Right renal pelvis (tissue), 4 donors: ENCODE measurements at places on chromosomes 12 and 14.

DNA sequence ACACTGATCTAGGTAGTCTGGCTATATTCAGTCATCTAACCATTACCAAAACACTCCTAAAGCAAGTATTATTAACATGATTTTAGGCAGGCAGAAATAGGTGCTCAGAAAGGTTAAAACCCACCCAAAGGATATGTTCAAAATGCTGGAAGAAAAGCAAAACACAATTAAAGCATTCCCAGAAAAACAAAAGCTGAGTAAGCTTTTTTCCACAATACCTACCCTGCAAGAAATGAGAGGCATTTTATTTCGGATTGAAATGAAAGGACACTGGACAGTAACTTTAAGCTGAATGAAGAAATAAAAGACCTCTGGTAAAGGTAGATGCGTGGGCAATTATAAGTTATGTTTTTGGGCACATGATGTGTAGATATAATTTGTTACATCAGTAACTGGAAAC, 8.2 kb downstream of the SERPINA6 start:
- no peak for DNase-seq

DNA sequence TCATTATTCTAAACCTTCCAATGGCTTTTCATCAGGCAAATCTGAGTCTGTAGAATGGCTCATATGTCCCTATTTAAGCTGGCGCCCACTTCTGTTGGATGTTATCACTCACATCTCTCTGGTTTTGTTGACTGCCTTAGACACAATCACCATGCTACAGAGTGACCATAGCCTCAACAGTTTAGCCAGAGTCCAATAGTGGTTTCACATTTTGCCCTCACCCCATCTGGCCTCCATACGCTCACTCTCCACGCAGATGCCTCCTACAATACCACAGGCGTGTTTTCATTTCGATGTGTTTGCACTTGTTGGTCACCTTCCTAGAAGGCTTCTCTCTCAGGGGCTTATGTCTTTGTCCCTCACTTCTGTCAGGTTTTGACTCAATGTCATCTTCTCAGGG, 3.4 kb downstream of the KLRB1 start:
- no peak for DNase-seq

- no peak for DNase-seq
Observed at GRCh38 chr14:47822326-47822725, 146.9 kb upstream of the MDGA2 start.

DNA sequence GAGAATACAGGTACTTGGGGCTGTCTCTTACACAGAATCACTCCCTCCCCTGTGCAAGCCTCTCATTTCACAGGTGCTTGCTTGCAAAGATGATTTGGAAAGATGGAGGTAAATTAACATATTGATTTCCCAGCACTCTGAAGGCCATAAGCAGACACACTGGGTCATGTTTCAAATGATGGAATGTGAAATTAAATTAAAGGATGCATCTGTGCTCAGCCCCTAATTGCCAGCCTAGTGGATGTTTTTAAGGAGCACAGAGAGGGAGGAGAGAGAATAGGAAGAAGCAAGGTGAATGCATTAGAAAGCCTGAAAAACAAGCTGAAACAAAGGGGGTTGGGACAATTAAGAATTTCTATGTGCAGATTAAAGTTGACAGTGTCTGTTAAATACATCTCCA, 96.1 kb upstream of the GRIP1 start:
- DNase-seq = no peak

DNA sequence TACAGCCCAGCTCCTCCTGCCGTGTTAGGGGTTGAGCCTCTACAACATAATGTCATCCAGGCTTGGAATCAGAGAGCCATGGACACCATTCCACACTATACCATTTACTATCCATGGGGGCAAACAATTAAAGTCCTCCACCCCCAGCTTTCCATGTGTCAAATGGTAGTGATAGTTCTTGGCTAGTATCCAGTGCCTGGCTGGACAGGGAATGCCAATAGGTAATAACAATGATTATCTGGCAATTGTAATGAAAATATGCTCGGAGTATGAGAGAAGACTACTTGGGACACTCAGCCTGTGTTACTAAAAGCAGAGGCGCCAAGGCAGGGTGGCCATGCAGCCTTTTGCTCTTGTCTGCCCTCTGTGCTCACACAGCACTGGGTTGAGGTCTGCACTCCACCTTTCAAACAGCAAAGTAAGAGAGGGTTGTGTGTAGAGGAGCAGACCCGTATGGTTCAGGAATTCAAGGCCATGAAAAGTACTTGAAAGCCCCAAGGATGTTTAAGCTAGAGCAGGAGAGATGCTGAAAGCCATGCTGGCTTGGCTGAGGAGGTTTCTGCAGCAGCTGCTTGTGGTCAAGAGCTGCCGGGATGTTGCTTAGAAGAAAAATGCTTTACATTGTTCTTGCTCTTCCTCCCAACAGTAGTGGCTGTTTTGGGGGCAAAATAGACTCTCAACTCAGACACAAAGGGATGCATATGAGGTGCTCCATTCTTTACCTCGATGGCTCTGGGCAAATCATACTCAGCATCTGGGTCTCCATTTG, 10.6 kb downstream of the SERPINA3 start:
- no peak for DNase-seq

DNA sequence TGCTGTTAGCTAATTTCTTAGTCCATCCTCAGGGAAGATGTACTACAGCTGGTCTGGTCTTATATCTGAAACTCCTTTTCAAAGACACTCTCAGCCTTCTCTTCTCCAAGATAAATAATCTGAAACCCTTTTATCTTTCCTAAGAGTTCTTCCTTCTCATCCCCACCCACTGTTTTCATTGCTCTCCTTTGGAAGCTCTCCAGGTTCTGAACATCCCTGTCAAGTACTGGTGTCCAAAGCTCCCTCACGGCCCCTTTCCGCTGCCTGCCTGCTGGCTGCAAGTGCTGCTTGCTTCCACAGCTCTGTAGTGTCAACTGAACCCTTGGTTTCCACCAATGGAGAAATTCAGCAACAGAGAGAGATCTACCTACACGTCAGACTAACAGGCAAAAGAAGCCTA, 6.6 kb upstream of the SLC6A13 start:
- no peak for DNase-seq

DNA sequence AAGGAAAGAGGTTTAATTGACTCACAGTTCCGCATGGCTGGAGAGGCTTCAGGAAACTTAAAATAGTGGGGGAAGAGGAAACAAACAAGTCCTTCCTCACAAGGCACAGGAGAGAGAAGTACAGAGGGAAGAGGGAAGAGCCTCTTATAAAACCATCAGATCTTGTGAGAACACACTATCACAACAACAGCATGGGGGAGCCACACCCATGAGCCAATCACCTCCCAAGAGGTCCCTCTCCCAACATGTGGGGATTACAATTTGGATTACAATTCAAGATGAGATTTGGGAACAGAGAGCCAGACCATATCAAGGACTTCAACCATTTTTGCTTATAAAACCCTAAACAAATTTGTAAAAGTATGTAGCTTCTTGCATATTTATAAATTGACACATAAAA, 45.8 kb downstream of the SLCO1C1 start:
- DNase-seq = no peak

GRCh38 chr12:96225994-96226399, 31.8 kb downstream of the ELK3 start:
- no peak for DNase-seq

- DNase-seq = no peak
Observed at GRCh38 chr14:40985584-40985983, 621.1 kb upstream of the LRFN5 start.

GRCh38 chr12:111178181-111179081, 190.5 kb downstream of the PHETA1 start:
- no peak for DNase-seq

DNA sequence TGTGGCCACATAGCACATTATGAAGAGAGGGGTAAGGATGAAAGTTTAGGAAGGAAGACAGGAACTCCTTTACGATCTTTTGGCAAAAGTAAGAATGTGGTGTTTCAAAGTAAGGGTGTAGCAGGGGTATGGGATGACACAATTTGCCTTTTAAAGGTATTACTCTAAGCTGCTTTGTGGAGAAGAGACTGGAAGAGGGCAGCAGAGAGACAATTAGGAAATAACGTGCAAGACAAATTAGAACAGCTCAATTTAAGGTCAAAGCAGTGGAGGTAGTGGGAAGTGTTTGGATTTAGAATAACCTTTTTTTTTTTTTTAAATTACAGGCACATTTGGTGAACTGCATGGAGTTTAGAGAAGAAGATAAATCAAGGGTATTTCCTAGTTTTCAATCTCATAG, 342.6 kb downstream of the NOVA1 start:
- peak; percentile 4 for DNase-seq

GRCh38 chr12:100789146-100789545, 5.4 kb upstream of the ANO4 start:
- no peak for DNase-seq

- no peak for DNase-seq
Observed at GRCh38 chr14:19743256-19743655, at the start of gene OR4Q3. OR4Q3 (plus strand) TSS chr14:19743571.

GRCh38 chr14:38500125-38500524, 244.2 kb upstream of the CLEC14A start:
- DNase-seq = no peak

- no peak for DNase-seq
Observed at GRCh38 chr14:69043596-69044260, 64.6 kb upstream of the ACTN1 start.

- no peak for DNase-seq
Observed at GRCh38 chr14:31323419-31323818, 96.9 kb downstream of the HEATR5A start.

- DNase-seq = no peak
Observed at GRCh38 chr12:5806371-5807089, 138.5 kb downstream of the ANO2 start.

DNA sequence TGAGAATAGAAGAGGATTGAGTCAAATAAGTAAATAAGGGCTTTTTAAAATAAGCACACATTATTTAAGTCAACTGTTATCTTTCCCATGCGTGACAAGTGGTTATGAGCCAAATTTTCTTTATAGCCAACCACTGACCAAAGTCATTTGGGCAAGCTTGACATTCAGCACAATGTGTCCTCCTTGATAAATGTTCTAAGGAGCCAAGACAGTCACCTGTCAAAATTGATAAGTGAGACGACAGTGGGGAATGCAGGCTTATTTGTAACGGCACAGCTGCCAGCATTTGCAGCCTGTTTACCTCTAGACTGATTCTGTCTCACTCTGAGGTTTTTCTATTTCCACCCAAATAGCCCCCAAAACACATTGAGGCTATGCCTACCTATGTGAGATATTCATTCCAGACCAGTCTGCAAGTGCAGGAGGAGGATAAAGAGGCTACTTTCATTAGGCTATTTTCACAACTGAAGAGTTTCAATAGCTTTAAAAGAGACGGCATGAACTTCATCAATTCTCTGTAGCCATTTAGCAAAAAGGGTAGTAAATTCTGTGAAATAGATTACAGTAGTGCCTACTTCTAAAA, 339.5 kb downstream of the PDZRN4 start:
- no peak for DNase-seq

- DNase-seq = no peak
Observed at GRCh38 chr14:45838597-45838996, 585.6 kb upstream of the MIS18BP1 start.

GRCh38 chr14:67863223-67863622, 43.6 kb downstream of the RAD51B start:
- no peak for DNase-seq

DNA sequence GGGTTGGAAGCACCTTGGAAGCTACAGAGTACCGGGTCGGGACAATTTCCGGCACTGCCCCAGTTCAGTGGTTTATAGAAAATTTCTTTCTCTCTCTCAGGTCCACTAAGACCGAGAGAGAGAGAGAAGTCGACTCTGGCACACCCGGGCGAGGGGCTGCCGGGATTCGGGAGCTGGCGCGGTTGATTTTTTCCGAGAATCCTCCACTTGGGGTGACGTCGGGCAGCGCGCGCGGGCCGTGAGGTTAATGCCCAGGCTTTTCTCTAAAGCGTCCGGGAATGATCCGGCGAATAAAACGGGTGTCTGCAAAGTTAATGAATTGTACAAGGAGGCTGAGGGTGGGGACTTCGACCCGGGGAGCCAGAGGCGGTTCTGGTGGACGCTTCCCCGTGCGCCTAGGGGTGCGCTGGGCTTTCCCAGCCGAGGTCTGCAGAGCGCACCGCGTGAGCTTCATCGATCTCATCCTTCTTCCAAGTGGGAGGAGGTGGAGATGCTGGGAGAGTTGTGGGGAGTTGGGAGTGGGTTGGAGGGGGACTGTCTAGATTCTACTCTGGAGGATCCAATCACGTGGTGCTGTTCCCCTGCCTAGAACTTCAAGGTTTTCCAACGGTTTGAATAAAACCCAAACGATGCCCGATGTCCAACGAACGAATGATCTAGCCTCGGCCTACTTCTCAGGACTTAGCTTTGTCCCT, 51.9 kb upstream of the TBX3 start:
- no peak for DNase-seq

DNA sequence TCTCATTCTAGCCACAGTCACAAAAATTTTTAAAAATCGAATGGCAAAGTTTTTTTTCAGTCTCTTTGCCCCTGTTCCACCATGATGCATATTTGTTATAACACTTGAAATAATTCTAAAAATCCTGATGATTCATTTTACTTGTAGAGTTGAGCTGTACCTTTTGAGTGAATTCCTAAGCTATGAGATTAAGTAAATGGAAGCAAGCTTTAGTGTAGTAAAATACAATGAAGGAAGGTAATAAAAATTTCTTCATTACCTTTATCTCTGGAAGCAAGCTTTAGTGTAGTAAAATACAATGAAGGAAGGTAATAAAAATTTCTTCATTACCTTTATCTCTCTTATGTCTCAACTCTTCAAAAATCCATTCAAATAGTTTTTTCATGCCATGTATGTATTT, 46.1 kb downstream of the TMTC3 start:
- DNase-seq = no peak

- no peak for DNase-seq
Observed at GRCh38 chr12:57211791-57212700, 4.5 kb upstream of the NXPH4 start.

DNA sequence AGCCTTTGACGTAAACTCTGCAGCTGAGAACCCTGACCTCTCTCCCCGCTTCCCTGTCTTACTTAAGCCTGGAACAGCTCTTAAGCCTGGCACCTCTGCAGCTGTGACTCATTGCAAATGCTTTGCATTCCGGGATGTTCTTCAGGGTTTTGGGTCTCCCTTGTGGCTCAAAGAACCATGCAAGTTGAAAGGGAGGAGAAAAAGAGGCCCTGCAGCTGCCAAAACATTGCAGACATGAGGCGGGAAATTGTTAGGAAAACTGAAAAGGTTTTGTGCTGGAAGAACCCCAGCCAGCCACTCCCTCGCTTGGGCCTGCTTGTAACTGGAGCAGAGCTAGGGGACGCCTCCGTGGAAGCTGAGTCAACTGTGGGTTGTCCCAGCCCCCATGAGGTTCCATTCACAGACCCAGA, 60.2 kb upstream of the FERMT2 start:
- DNase-seq = no peak

DNA sequence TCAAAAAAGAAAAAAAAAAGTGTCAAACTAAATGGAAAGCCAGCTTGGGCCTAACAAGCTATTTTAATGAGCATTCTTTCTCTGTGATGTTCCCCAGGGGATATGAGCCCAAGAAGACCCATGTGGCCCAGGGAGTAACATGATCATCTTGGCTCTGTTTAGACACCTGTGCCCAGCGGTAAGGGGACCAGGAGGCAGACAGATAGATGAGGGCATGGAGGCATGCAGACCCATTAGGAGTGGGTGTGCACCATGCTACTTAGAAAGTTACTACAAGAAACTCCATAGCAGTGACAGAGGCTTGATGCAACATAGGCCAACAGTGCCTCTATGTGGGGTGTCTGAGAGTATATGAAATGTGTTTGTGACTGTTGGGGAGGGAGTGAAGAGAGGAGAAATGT, 3.1 kb upstream of the CREBL2 start:
- DNase-seq = no peak

GRCh38 chr12:124979568-124979967, 9.4 kb downstream of the DHX37 start:
- no peak for DNase-seq
